ENCODE measurements at places on chromosomes 3 and 15.

DNA sequence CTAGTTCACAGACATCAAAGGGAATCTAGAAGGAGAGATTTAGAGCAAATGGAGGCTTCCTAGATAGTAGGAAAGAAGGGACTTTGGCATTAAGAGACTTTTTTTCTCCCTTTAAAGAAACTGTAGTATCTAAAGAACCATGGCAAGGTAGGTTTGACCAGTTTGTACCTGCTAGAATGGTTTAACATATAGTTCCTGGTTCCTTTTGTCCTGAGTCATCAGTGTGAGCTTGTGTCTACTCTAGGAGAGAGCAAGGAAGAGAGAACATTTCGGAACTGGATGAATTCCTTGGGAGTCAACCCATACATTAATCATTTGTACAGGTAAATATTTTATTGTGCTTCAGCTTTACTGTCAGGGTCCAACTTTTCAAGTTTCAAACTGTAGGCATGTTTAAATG is 29.6 kb upstream of the TRPC1 start:
- no peak for DNase-seq
- no peaks in the 10 kb centered on the region for H3K27me3 ChIP-seq
- H3K27ac ChIP-seq, result no peak overlapping the region
- no peaks in the 10 kb centered on the region for H3K36me3 ChIP-seq

DNA sequence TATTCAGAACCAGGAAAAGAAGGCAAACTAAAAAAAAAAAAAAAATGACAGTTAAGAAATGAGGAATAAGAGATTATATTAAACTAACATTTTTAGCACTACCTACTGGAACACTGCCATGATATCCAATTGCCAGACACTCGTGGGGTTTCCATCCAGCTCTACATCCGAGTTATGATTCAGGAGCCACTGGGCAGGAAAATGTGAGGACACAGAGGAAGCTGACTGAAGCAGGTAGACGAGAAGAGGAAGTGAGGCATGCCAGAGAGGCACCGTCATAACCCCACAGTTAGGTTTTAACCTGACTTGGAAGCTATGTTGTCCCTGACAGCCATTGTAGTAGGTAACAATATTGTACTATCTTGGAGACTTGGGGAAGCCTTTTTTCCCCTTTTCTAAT is 495.0 kb downstream of the NLGN1 start:
- H3K4me3 ChIP-seq, result no peak overlapping the region
- no peak overlapping the region for H3K27ac ChIP-seq
- no peaks in the 10 kb centered on the region for H3K27me3 ChIP-seq
- no peak for DNase-seq
- peaks cover 7% of the 10 kb centered on the region for H3K4me1 ChIP-seq
- H3K36me3 ChIP-seq, result no peaks in the 10 kb centered on the region

DNA sequence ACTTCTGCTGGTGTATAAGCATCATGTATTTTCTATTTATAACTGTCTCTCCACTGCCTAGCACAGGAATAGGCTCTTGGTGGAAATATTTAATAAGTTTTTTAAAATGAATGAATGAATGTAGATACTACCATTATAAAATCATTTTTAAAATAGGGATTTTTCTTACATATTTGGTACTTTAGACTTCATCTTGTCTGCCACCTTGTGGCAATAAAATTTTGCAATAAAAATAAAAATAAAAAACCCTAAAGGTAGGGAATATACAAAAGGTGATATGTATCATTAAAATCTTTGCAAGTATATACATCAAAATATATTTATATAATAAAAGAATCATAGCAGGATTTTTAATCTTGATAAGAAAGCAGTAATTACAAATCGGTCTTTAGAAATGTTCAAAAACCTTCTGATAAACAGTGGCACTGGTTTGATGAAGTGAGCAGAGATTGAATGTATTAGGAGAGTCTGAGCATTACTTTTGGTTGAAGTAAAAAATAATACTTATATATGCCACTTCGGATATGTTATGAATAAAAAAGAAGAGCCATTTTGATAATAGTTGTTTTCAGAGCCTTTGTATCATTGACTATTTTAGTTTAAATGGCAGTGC is 95.2 kb downstream of the SPATA16 start:
- DNase-seq, result no peak
- H3K36me3 ChIP-seq, result no peaks in the 10 kb centered on the region
- H3K4me3 ChIP-seq, result no peak overlapping the region

DNA sequence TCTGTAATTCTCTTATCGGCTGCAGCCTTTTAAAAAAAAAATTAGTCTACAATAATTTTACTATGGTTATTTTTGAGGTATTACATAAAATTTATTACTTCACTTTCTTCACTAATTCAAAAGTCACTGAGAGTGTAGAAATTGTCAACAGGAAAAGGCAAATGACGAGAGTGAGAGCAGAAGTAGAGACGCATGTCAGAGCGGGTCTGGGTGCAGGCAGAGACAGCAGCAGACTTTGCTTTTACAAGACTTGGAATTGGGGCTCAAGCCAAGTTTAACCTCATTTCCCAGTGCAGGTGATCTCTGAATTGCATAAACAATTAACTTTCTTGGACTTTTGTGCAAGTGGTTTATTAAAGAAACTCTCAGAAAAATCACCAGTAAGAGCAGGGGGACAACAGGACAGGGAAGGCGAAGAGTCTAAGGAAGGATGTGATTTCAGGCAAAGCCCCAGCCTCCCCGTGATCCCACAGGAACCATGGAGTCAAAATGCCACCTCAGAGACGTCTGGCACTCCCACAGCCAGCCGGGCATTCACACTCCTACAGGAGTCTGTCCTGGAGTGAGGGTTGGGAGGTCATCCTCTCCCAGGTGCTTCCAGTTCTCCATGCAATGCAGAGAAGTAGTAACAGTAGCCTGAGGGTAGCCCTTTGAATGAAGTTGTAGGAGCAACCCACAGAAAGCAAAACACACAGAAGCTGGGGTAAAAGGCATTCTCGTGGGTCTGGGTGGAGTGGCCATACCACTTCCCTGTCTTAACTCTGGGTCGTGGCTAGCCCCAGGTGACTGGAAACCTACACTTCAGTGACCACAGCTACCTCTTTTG is 274.0 kb upstream of the TGFBR2 start:
- no peaks in the 10 kb centered on the region for H3K36me3 ChIP-seq
- DNase-seq, result no peak
- no peak overlapping the region for H3K27ac ChIP-seq

DNA sequence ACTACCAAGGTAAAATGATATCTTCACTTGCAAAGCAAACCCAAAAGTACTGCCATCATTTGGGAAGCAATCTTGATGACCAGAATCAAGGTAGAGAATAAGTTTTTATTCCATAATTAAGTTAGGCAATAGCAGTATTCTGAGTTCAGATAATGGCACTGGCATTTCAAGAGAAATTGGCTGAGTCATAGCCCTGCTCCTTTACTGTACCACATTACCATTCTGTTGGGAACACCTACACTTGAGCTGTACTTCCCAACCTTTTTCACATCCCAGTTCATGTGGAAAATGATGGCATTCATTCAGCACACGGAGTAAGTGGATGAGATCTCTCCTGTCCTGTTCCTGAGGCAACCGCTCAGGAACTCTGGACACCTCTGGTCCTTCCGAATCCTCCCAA is 311.6 kb upstream of the TPRG1 start:
- no peak overlapping the region for H3K4me3 ChIP-seq
- no peak overlapping the region for H3K27ac ChIP-seq
- H3K4me1 ChIP-seq, result peaks cover 11% of the 10 kb centered on the region
- H3K36me3 ChIP-seq, result no peaks in the 10 kb centered on the region

GRCh38 chr3:152620395-152620794 is 214.5 kb upstream of the P2RY1 start:
- peaks cover 8% of the 10 kb centered on the region for H3K4me1 ChIP-seq
- H3K36me3 ChIP-seq, result no peaks in the 10 kb centered on the region
- no peak overlapping the region for H3K27ac ChIP-seq
- no peak for DNase-seq

GRCh38 chr3:183810643-183811594 is 14.5 kb downstream of the MAP6D1 start:
- H3K4me1 ChIP-seq, result peaks cover 7% of the 10 kb centered on the region
- H3K4me3 ChIP-seq, result no peak overlapping the region
- H3K27me3 ChIP-seq, result no peaks in the 10 kb centered on the region
- peaks cover 38% of the 10 kb centered on the region for H3K36me3 ChIP-seq
- H3K27ac ChIP-seq, result peak overlapping the region; percentile 21
- DNase-seq, result no peak

- no peaks in the 10 kb centered on the region for H3K4me1 ChIP-seq
- H3K27ac ChIP-seq, result peak overlapping the region; percentile 98
- H3K36me3 ChIP-seq, result no peaks in the 10 kb centered on the region
- peaks cover 20% of the 10 kb centered on the region for H3K27me3 ChIP-seq
- peak overlapping the region; percentile 96 for H3K4me3 ChIP-seq
Measured at GRCh38 chr15:24772686-24773373, 97.3 kb downstream of the NPAP1 start.

DNA sequence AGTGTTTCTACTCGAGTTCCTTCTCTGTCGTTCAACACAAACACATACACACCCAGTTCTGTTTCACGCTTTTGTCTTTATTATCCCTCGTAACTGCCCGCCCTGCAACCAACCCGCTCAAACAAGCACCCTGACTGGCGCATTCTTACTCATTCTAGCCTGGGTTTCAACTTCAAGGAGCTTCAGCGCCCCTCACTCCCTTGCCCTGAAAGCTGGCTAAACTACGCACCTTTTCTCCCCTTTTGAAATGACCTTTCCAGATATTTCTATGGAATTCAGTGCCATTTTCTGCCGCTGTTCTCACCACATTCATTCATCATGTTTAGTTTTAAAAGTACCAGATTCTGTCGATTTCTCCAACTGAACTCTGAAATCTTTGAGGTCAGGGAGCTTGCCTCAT is 653 bp upstream of the MFSD1 start:
- H3K36me3 ChIP-seq, result no peaks in the 10 kb centered on the region
- peak overlapping the region; percentile 76 for H3K27ac ChIP-seq
- peaks cover 14% of the 10 kb centered on the region for H3K27me3 ChIP-seq
- peak overlapping the region; percentile 91 for H3K4me3 ChIP-seq

DNA sequence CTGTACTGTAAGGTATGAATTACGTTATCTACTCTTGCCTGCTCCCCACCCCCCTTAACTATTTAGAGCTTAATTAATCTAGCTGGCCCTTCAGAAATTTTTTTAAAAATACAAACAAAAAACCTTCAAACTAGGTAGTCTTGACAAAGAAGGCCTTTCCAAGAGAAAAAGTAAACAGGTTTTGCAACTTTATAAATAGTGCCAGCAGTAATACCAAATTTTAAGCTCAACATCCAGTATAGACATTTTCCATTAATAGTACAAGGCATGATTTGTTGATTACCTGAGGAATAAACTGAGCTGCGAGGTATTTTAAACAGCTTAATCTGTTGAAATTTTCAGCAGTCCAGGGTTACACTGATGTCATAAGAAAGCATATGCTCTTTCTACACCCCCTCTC is 20.1 kb downstream of the STX19 start:
- no peak for DNase-seq
- no peaks in the 10 kb centered on the region for H3K4me1 ChIP-seq

DNA sequence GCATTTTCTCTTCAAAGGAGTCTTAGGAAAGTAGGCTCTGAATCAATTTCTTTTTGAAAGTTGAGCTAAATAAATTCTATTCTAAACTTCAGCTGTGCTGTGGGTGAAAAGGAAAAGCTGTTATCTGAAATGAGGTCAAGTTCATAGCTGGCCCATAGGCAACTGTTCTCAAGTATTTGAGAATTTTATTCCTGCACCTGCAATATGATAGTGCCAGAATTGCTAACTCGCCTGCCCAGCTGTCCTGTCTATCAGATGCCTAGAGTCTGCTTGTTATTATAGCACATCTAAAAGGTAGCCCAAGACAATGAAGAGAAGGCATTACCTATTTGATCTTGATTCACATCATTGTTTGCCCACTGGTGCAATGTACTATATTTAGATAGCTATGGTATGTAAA is 798.7 kb downstream of the DIPK2A start:
- DNase-seq, result no peak
- H3K27ac ChIP-seq, result no peak overlapping the region
- peaks cover 12% of the 10 kb centered on the region for H3K4me1 ChIP-seq
- no peaks in the 10 kb centered on the region for H3K36me3 ChIP-seq
- H3K4me3 ChIP-seq, result no peak overlapping the region

DNA sequence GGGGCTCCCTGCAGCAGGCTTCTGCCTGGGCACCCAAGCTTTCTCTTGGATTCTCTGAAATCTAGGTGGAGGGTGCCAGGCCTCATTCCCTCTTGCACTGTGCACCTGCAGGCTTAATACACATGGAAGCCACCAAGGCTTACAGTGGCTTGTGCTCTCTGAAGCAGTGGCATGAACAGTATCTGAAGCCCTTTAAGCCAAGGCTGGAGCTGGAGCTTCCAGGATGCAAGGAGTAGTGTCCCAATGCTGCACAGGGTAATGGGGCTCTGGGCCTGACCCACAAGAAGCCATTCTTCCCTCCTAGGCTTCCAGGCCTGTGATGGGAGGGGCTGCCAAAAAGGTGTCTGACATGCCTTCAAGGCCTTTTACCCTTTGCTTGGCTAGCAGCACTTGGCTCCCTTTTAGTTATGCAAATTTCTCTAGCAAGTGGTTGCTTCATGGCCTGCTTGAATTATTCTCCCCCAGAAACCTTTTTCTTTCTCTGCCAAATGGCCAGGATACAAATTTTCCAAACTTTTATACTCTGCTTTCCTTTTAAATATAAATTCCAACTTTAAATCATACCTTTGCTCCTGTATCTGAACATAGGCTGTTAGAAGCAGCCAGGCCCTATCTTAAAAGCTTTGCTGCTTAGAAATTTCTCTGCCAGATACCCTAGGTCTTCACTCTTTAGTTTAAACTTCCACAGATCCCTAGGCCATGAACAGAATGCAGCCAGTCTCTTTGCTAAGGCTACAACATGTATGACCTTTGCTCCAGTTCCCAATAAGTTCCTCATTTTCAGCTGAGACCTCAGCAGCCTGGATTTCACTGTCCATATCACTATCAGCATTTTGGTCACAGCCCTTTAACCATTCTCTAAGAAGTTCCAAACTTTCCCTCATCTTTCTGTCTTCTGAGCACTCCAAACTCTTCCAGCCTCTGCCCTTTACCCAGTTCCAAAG is 201.1 kb upstream of the LRRFIP2 start:
- H3K4me3 ChIP-seq, result no peak overlapping the region
- H3K4me1 ChIP-seq, result no peaks in the 10 kb centered on the region
- H3K27ac ChIP-seq, result no peak overlapping the region
- H3K36me3 ChIP-seq, result peaks cover 36% of the 10 kb centered on the region
- no peak for DNase-seq

GRCh38 chr3:42489116-42489936 is 13.1 kb upstream of the VIPR1 start:
- H3K27me3 ChIP-seq, result peaks cover 36% of the 10 kb centered on the region
- no peak overlapping the region for H3K4me3 ChIP-seq
- DNase-seq, result peak; percentile 55
- no peaks in the 10 kb centered on the region for H3K4me1 ChIP-seq

- H3K27me3 ChIP-seq, result no peaks in the 10 kb centered on the region
- H3K4me3 ChIP-seq, result no peak overlapping the region
Measured at GRCh38 chr3:188064831-188065493, 89.0 kb upstream of the LPP start.

GRCh38 chr3:111666041-111666735 is 71.0 kb upstream of the ZBED2 start:
- DNase-seq, result no peak
- H3K4me1 ChIP-seq, result peaks cover 5% of the 10 kb centered on the region
- no peaks in the 10 kb centered on the region for H3K36me3 ChIP-seq
- no peak overlapping the region for H3K27ac ChIP-seq
- H3K4me3 ChIP-seq, result no peak overlapping the region

- H3K27me3 ChIP-seq, result peaks cover 5% of the 10 kb centered on the region
- no peak overlapping the region for H3K4me3 ChIP-seq
- H3K27ac ChIP-seq, result no peak overlapping the region
- no peaks in the 10 kb centered on the region for H3K36me3 ChIP-seq
- H3K4me1 ChIP-seq, result peaks cover 19% of the 10 kb centered on the region
- no peak for DNase-seq
Measured at GRCh38 chr3:156604642-156605144, 49.8 kb upstream of the SSR3 start.

GRCh38 chr3:194139071-194139813 is 3.3 kb downstream of the HES1 start:
- H3K36me3 ChIP-seq, result peaks cover 23% of the 10 kb centered on the region
- H3K4me1 ChIP-seq, result peaks cover 35% of the 10 kb centered on the region
- DNase-seq, result no peak
- peak overlapping the region; percentile 91 for H3K4me3 ChIP-seq
- peak overlapping the region; percentile 91 for H3K27ac ChIP-seq

Data from type B pancreatic cell (in vitro differentiated cells).